IPS DF 6.9 (cell line): ENCODE measurements at places on chromosomes 2 and 18.

DNA sequence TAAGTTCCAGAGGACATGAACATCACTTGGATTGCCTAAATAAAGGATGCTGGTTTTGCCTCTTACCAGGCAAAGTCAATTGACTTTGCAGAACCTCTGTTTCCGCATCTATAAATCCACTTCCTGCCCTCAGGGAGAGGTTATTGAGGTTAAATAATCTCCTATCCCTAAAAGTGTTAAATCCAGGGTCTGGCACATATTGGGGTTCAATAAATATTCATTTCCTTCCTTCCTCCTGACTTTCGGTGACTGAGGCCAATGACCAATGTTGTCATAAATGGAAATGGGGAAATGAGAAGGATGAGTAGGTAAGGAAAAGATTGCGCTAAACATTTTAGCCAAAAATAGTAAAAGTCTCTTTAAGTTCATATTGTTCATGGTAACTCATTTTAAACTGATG, 16.0 kb downstream of the BCL2 start:
- no peak for DNase-seq

DNA sequence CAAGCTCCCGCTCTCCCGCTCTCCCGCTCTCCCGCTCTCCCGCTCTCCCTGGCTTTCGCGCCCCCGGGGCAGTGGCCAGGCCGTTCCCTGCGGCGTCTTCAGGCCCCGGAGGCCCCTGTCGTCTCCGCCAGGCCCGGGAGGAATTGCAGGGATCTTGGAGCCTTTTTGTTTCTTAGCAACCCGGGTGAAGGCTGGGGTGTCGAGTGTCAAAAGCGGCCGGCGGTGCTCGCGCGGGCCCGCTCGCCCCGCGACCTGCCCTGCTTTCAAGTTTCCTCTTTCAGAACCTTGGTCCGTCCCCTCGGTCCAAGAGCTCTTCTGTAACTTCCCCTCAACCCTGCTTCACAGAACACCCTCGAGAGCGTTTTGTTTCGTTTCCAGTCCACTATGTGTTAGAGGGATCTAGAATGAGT, 1.4 kb downstream of the RNF138 start:
- no peak for DNase-seq

DNA sequence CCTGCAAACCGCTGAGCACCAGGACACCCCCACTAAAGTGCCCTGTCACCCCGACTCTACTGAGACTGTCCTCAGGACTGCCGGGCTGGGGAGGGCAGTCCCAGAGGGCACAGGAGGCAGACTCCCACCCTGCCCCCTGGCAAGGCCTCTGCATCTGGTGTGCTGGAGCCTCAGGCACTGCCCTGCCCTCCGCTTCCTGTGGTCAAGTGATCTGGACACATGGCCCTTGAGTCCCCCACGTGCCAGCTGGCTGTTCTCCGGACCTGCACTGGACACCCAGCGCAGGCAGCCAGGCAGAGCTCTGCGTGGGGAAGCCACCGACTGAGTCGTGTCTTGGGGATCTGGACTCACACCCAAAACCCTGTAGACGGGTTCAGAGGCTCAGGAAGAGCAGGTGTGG, 217.7 kb downstream of the TWIST2 start:
- DNase-seq = no peak

DNA sequence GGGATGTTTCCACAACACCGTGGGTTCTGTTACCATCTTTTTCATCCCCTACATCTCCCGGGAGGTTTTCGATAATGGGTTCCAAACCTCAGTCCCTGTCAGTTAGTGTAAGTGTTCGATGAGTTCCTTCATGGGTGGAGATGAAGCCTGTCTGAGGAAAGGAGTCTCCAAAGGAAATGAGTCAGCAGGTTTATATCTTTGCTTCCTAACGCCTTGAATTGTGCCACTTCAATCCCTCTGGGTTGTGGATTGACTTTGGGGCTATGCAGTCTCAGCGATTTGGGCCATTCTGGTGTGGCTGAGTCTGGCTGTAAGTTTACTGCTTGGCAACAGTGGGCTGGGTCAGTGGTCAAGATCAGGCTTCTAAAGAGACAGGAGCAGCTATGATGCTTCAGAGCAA, 1.2 kb downstream of the SERPINB5 start:
- no peak for DNase-seq

DNA sequence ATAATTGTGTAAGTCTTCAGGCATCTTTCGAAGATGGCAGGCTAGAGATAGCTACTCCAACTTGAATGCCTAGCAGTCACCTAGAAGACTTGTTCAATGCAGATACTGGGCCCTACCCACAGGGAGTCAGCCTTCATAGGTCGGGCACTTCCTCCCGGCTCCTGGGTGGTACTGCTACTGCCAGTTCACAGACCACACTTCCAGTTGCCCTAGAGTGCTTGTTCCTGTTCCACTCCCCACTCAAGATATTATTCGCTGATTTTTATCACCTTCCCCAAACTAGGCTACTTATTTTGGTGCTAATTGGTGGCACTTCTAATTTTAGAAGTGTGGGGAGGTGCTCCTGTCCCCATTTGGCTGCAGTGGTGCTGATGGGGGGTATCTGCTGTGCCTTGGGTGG, 34.2 kb downstream of the INPP4A start:
- no peak for DNase-seq

DNA sequence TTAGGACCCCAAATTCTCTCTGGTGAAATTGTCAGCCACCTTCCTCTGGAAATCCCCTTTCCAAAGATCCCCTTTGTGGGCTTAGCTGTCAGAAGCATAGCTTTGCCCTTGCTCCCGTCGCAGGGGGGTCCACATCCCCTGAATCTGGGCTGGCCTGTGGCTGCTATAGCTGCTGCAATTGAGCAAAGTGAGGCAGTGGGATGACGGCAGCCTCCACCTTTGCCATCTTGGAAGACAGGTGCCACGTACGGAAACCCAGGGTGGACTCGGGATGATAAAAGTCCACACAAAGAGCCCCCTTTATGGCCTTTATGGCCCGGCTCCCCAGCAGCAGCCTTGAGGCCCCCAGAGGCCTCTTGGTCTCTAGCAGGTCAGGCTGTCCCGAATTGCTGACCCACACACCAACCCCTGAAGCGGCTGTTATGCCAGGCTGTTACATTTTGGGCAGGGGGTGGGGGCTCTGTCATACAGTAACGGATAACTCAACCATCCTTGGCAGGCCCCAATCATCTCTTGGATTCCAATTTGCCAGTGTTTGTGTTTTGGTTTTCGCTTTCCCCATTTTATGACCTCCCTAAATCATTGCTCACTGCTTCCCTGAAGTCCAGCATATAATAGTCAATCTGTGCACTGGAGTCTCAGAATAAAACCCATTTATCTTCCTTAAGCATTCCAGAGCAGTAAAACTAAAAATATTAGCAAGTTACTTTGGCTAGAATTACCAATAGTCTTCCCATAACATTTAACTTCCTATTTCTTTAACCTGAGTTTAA, 33.2 kb upstream of the ID2 start:
- DNase-seq = no peak

GRCh38 chr2:217362286-217362685, 502.4 kb upstream of the TNP1 start:
- DNase-seq = no peak

DNA sequence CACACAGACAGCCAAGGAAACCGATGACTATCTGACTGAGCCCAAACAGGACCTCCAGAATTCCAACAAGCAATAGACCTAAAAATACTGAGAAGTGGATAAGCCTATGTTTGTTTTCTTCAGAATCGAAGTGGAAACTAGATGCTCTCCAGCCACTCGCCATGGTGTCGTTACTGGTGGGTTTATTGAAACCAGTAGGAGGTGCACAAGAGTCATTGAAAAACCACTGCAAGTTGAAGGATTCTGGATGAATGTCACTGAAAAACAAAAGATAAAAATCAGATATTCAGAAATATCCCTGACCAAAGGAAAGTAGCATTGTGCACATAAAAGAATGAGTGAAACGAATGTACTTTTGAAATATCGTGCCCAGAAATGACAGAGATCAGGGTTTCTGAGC, 15.3 kb downstream of the TM4SF20 start:
- DNase-seq = no peak

DNA sequence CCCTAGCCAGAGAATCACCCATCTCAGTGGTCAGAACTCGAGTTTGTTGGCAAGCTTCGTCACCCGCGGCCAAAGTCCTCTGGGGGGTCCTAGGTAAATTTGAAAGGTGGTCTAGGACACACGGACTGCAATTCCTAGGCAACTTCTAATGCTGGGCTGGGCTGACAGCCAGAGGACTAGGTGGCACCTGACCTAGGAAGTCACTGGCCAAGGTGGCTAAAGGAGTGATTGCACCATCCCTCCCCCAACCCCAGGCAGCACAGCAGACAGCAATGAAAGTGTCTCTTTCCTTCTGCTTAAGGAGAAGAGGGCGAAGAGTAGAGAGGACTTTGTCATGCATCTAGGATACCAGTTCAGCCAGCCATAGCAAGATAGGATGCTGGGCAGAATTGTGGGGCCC, 110.9 kb downstream of the CABYR start:
- no peak for DNase-seq

- DNase-seq = no peak
Observed at GRCh38 chr2:226366920-226367319, 432.7 kb downstream of the IRS1 start.

DNA sequence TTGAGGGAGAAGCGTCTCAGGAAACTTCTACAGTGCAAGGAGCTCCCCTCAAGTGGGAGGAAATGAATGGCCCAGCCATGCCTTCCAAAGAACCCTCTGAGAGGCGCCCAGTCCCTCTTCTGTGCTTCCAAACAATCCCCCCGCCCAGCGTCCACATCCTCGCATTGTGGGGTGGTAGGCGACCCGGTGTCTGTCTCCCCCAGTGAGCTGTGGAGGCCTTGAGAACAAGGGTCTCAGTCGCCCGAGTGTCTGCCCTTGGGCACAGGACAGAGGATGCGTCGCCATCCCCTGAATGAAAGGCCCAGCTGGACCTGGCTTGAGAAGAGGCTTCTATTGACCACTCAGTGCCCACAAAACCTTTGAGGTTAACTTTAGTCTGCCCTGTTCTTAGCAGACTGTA, 29.7 kb downstream of the INPP5D start:
- DNase-seq = no peak

- DNase-seq = no peak
Observed at GRCh38 chr2:26177122-26177521, 4.2 kb downstream of the GAREM2 start.

- no peak for DNase-seq
Observed at GRCh38 chr2:192026059-192026824, 168.5 kb downstream of the TMEFF2 start.

DNA sequence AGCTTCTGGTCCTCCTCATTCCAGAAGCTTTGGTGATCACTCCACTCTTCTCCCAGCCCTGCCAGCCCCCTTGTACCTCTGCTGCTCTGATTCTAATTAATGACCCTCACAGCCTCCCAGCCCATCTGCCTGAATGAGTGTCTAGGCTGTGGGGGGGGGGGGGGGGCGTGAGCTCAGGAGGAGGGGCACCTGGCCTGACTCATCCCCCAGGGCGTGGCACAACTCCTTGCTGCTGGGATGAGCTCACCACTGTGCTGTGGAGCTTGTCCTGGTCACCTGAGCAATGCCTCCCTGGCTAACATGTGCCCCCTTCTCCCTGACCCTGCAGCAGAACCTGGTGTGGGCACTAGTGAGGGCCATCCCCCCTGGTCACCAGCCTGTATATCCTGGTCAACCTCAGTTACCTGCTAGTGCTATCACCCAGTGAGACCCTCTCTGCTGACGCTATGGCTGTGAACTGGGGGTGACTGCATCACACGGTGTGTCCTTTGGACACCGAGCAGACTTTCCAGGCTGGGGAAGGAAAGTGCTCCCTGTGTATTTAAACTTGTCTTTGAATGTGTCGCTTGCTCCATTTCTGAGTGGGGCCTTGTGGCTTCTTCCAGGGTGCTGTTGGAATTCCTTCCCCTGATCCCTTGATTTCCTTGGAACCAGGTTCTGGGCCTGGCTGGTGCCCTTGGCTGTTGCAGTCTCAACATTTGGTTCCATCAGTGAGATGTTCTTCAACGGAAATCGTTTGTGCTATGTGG, 41.5 kb upstream of the PUM2 start:
- DNase-seq = no peak

GRCh38 chr2:219663116-219663762, 35.8 kb downstream of the SLC4A3 start:
- DNase-seq = no peak

GRCh38 chr2:55159037-55159651, 72.9 kb downstream of the CLHC1 start:
- DNase-seq = no peak

DNA sequence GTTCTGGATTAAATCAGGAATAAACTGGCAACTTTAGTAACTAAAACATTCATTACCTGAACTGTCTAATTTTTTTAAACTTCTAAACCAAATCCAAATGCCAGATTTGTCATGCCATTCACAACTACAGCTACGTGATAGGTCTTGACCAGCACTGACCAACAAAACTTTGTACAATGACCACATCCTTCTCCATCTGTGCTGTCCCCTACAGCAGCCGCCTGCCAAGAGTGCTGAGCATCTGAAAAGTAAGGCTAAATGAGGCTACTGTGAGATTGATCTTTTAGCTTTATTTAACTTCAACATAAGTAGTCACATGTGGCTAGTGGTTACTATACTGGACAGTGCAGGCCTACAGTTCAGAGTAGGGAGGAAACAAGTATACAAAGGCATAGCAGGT, 7.6 kb downstream of the FAM168B start:
- DNase-seq = no peak

DNA sequence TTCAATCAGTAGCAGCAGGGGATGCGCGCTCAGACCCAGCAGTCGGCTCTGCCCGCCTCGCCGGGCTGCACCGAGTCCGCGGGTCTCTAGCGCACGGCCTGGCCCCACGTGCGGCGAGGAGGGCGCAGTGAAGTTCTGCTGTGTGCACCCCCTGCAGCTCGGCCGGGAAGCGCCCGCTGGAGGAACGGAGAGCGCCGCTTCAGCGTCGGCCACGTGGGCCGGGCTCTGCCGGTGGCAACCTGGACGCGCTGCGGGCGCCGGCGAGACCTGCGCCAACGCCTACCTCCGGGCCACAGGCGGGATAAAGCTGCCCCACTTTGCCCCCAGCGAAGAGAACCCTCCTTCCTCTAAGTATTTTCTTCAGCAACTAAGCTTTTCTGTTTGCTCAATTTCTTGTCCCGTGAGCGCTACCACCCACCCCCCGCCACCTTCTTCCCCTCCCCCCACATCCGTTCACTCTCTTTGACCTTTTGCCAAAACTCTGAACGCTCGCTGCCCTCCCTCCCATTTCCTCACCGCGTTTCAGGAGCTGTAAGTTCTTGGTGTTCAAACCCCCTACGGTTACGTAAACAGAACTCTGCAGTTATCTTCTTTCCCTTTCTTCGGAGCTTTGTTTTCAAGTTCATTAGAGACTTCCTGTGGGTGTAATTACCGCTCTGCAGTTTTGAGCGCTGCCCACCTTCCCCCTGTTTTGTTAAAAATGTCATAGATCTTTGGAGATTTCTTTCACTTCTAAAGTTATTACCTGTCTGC, 42.6 kb upstream of the EDAR start:
- DNase-seq = no peak

DNA sequence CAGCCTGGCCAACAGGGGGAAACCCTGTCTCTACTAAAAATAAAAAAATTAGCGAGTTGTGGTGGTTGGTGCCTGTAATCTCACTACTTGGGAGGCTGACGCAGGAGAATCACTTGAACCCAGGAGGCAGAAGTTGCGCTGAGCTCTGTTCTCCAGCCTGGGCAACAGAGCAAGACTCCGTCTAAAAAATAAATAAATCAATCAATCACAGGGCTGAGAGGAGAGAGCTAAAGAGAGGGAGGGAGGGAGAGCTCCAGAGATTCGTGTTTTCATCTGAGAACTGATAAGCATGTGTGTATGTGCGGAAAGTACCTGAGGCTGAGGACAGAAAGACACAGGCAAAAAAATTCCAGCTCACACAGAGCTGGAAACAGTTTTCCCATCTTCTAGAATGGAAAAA, 37.2 kb upstream of the DYNC2LI1 start:
- DNase-seq = no peak
